Stomach (tissue), 19 donors: ENCODE measurements at places on chromosomes 7 and 10. TPM values are rescaled to one million over a fixed set of nuclear protein-coding genes. Genes with fewer than 3 reads are reported as not detected.
A peak's percentile ranks its signal among the peaks of the same experiment; 100 is the strongest.

- peak overlapping the region; percentile 40 for H3K4me3 ChIP-seq
- peaks cover 49% of the 10 kb centered on the region for H3K4me1 ChIP-seq
- H3K27me3 ChIP-seq = no peaks in the 10 kb centered on the region
Measured at GRCh38 chr7:105269397-105269796, 119.3 kb downstream of the SRPK2 start.

DNA sequence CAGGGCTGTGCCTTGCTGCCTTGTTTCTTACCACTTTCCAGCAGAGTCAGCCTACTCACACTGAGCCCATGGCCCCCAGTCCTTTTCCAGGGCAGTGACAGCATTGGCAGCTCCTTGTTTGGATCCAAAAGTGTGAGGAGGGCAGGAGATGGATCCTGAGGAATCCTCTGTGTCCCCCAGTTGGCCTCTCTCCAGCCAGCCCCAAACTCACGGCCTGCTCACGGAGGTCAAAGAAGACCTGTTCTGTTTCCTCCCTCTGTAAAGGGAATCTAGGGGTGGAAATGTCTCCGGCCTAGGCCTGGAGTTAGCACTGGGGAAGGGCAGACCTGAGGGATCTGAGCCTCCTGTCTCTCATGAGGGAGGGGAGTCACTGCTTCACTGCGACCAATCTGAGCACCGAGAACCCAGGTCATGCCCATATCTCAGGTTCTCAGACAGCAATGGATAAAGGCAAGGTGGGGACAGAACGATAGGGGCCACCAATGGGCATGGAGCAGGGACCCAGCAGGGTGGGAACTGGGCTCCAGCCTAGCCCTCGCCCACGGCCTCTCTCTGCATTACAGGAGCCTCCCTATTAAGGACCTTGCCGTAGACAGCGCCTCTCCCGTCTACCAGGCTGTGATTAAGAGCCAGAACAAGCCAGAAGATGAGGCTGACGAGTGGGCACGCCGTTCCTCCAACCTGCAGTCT, 23.2 kb downstream of the LDB3 start:
- H3K27ac ChIP-seq = no peak overlapping the region
- H3K4me1 ChIP-seq = peaks cover 34% of the 10 kb centered on the region
- H3K4me3 ChIP-seq = no peak overlapping the region
- DNase-seq = no peak

- no peak overlapping the region for H3K4me3 ChIP-seq
- H3K27me3 ChIP-seq = no peaks in the 10 kb centered on the region
- no peak overlapping the region for H3K27ac ChIP-seq
- no peaks in the 10 kb centered on the region for H3K36me3 ChIP-seq
- no peak for DNase-seq
- no peaks in the 10 kb centered on the region for H3K4me1 ChIP-seq
Measured at GRCh38 chr10:108791030-108791429, 1132.3 kb downstream of the XPNPEP1 start.

DNA sequence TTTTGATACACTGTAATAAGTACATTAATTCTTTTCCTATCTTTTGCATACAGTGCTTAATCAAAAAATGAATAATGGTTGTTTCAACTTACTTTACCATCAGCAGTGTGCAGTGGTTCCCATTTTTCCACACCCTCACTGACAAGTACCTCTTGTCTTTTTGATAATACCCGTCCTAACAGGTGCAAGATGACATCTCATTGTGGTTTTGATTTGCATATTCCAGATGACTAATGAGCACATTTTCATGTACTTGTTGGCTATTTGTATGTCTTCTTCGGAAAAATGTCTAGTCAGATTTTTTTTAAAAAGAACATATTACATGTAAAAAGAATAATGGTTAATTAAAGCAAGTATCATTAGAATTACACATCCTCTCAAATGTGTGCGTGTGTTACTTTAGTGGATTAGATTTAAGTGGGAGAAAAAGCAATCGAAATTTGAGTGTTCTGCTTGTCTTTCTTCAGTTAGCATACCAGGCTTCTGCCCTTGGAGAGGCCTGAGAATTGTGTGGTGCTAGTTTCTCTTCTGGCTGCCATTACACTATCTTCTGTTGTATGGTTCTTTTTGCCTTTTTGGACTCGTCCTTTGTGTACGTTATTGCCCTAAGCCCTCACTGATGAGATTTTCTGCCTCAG, 291.2 kb downstream of the AUTS2 start:
- no peaks in the 10 kb centered on the region for H3K36me3 ChIP-seq
- H3K27me3 ChIP-seq = no peaks in the 10 kb centered on the region
- no peak for DNase-seq
- peaks cover 10% of the 10 kb centered on the region for H3K4me1 ChIP-seq

DNA sequence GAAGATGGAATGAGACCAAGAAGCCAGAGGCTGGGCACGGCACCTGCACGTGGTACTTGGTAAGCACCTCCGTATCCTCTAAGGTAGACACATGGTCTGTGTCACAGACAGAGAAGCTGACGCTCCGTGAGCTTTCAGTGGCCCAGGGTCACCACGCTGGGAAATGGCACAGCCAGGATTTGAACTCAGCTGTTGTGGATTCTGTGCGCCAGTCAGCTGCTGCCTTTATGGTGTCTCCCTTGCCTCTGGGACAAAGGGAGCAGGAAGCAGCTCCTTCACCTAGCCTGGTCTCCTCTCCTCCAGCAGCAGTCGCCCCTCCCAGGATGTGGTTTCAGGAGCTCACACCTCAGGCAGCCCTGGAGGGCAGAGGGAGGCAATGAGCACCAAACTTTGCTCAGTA, 110.8 kb downstream of the ARHGAP22 start:
- H3K4me3 ChIP-seq = no peak overlapping the region
- DNase-seq = peak; percentile 17
- H3K4me1 ChIP-seq = no peaks in the 10 kb centered on the region
- peaks cover 25% of the 10 kb centered on the region for H3K27me3 ChIP-seq
- H3K36me3 ChIP-seq = no peaks in the 10 kb centered on the region

DNA sequence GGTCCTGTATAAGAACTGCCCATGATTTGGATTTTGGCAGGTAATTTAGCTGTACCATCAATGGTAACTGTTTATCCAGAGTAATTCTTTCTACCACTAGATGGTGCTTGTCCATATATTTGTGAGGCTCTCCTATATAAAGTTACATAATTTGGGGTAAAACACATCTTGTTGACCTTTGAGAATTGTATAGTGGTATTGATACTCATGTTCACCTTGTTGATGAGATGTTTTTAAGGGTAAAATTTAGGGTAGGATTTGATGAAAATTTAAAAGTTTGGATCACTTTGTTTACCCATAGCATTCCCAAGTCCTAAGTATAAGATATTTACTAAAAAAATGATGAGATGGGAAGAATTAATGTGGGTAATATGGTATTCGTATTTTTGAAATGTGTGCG, 31.6 kb downstream of the ST7 start:
- H3K27me3 ChIP-seq = no peaks in the 10 kb centered on the region
- no peak for DNase-seq
- no peaks in the 10 kb centered on the region for H3K4me1 ChIP-seq
- no peak overlapping the region for H3K4me3 ChIP-seq

Gene CLCN1
- total RNA-seq = not detected

DNA sequence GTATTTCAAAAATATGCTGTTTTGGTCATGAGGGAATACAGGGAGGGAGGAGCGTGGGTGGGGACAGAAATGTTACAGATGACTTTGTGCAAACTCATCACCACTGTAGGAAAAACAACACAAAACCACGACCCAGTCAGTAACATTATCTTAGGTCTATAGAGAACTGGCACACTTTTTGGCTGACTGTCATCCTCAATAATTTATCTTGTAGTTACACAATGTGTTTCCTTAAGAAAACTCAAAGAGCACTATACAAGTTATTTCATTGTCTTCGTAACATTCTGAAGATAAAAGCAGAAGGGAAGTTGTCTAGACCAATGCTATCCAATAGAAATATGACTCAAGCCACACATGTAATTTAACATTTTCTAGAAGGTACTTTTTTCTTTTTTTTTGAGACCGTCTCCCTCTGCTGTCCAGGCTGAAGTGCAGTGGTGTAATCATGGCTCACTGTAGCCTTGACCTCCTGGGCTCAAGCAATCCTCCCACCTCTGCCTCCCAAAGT, 16.9 kb upstream of the CDK14 start:
- H3K27ac ChIP-seq = no peak overlapping the region
- H3K27me3 ChIP-seq = no peaks in the 10 kb centered on the region
- DNase-seq = no peak

Gene GATAD1
- 15.8 TPM for total RNA-seq

- no peaks in the 10 kb centered on the region for H3K36me3 ChIP-seq
- DNase-seq = peak; percentile 61
- H3K4me1 ChIP-seq = no peaks in the 10 kb centered on the region
- H3K27me3 ChIP-seq = peaks cover 45% of the 10 kb centered on the region
- no peak overlapping the region for H3K27ac ChIP-seq
Measured at GRCh38 chr10:43292755-43293676, 26.2 kb upstream of the RASGEF1A start.
